ENCODE measurements at places on chromosomes 12 and 14. TPM values are rescaled to one million over a fixed set of nuclear protein-coding genes. Genes with fewer than 3 reads are reported as not detected.

The CLEC4C gene
- not detected for total RNA-seq

The TESPA1 gene
- total RNA-seq, result not detected

The PRH2 gene
- not detected for total RNA-seq

The GLT1D1 gene
- total RNA-seq, result not detected

The ERC1 gene
- 29.9 TPM for total RNA-seq

The ST8SIA1 gene
- total RNA-seq, result 7.1 TPM

The KCNC2 gene
- not detected for total RNA-seq

The ZNF891 gene
- total RNA-seq, result 0.85 TPM

The SLC8A3 gene
- total RNA-seq, result not detected

The CISTR gene
- not detected for total RNA-seq

The NUAK1 gene
- total RNA-seq, result 37.3 TPM

The RAB15 gene
- 7.8 TPM for total RNA-seq

The TUBA1B gene
- total RNA-seq, result 1,068 TPM

The BCL2L2 gene
- total RNA-seq, result 24.2 TPM

The PDZRN4 gene
- total RNA-seq, result not detected

The RAB3IP gene
- 5.6 TPM for total RNA-seq

The HSPA2 gene
- 29.2 TPM for total RNA-seq

The RPS6KA5 gene
- total RNA-seq, result 2.4 TPM
